ENCODE measurements at places on chromosomes 11 and 22.

DNA sequence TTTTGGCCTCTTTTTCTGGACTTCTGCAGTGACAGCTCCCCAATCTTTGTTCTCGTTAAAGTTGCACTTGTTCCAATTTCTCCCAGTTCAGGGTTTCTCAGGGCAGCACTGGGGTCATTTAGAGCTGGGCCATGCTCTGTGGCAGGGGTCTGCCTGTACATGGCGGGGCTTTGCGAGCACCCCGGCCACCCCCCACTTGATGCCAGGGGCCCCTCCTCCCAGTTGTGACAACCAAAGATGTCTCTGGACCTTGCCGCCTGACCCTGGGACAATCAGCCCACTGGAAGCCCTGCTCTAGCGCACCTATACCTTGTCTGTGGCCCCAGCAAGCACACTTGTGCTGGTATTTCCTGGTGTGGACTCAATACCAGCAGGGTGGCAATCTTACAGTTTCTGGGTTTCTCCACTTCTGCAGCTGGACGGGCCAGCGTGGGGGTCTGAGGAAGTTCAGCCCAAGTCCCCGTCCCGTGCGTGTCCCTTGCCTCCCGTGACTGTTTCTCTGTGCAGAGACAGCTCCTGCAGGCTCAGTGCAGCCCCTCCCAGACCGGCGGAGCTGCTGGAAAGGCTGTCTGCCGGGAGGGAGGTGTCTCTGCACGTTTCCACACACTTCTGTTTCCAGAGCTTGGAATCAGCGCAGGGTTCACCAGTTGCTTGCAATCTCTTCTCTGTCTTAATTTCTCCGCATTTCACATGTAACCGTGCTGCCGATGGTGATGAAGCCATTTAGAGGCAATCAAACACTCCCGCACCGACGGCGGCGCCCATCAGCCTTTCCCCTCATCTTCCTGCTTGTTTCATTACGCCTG is 1328.9 kb downstream of the BRD1 start:
- no peak for DNase-seq

DNA sequence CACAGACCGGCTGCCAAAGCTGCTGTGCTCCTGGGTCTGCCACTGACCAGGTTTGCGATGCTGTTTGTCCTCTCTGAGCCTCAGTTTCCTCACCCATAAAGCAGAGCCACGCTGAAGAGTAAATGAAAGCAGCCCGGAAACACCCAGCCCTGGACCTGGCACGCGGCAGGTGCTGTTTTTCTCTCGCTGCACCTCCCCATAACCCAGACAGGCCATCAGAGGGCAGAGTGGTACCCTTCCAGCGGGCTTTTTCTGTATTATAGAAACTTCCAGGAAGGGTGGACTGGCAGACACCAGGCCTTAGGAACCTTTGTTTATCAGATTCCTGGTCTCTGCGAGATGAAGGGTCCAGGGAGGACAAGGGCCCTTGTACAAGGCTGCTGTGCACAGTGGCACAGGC is 17.9 kb upstream of the FGF19 start:
- no peak for DNase-seq

- DNase-seq = no peak
Measured at GRCh38 chr22:33116841-33117547, 58.8 kb upstream of the SYN3 start.

GRCh38 chr22:45475851-45476514 is 26.7 kb upstream of the FBLN1 start:
- no peak for DNase-seq

All from stimulated activated CD8-positive, alpha-beta memory T cell treated with anti-CD3 and anti-CD28 coated beads, Interleukin-15, amount 100 ng/mL, for 4 hours (primary cell).